Renal cortical epithelial cell (primary cell): ENCODE measurements at places on chromosomes 16 and 17. TPM values are rescaled to one million over a fixed set of nuclear protein-coding genes. Genes with fewer than 3 reads are reported as not detected.

The MYH8 gene
- not detected in 2 replicates for total RNA-seq

The AOC3 gene
- total RNA-seq, result under 0.01 and 0.17 TPM in 2 replicates

The PNMT gene
- 0.25 TPM in 1 of 2 replicates, not detected in the other for total RNA-seq

The EME1 gene
- 0.55 and 5.9 TPM in 2 replicates for total RNA-seq

The KCNJ12 gene
- 6.7 and 8.5 TPM in 2 replicates for total RNA-seq

The KRTAP9-4 gene
- not detected in 2 replicates for total RNA-seq
